Left ventricle myocardium inferior (tissue), 1 donor: ENCODE measurements at places on chromosomes 6 and 20.
A peak's percentile ranks its signal among the peaks of the same experiment; 100 is the strongest.

DNA sequence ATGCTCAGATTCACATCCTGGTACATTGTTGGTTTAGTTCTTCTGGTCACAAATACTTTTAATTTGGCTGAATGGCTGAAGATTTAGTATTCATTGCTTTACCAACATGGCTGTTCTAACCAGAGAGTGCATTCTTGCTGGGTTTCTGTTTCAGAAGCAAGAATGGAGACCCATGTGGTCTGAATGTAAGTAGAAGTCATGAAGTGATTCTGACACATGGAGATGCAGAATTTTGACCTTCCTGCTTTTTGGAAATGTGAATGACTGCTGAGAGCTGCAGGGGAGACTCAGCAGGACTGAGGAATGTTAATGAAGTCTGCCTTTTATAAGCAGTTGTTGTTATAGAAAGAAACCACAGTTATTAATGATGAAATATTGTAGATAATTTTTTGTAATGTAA is 576.1 kb upstream of the MARCKS start:
- DNase-seq, result no peak

GRCh38 chr6:131754088-131754487 is 43.3 kb upstream of the CTAGE9 start:
- no peak for DNase-seq

GRCh38 chr20:14561741-14562221 is 224.4 kb upstream of the FLRT3 start:
- DNase-seq, result no peak

- no peak for DNase-seq
Measured at GRCh38 chr6:157892363-157892877, 69.4 kb downstream of the SNX9 start.

- DNase-seq, result no peak
Measured at GRCh38 chr6:75882734-75883133, 133.7 kb downstream of the MYO6 start.

GRCh38 chr20:47950124-47950912 is 165.0 kb upstream of the SULF2 start:
- no peak for DNase-seq

GRCh38 chr6:4672772-4673171 is 103.4 kb upstream of the CDYL start:
- DNase-seq, result no peak

- no peak for DNase-seq
Measured at GRCh38 chr20:44362466-44362940, 7.0 kb downstream of the HNF4A start.

- DNase-seq, result peak; percentile 77
Measured at GRCh38 chr6:69232911-69233448, 563.8 kb downstream of the LMBRD1 start.
